ENCODE measurements at places on chromosomes 12 and 14.

DNA sequence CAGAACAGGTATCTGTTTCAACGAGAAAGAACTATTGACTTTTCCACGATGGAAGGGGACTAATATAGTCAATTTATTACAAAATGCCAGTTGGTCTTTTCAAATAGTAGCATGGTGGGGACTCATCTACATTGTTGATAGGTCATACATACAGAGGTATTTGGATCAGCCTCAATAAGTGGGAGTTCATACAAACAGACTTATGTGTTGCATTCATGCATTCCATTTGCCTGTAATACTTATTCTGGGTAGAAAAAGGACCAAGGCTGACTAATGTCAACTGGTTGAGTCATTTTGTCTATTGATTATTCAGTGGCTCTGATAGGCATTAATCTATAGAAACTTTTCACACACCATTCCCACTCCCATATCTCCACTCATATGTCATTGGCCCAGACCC is 41.5 kb upstream of the GLIPR1 start:
- no peak for DNase-seq

DNA sequence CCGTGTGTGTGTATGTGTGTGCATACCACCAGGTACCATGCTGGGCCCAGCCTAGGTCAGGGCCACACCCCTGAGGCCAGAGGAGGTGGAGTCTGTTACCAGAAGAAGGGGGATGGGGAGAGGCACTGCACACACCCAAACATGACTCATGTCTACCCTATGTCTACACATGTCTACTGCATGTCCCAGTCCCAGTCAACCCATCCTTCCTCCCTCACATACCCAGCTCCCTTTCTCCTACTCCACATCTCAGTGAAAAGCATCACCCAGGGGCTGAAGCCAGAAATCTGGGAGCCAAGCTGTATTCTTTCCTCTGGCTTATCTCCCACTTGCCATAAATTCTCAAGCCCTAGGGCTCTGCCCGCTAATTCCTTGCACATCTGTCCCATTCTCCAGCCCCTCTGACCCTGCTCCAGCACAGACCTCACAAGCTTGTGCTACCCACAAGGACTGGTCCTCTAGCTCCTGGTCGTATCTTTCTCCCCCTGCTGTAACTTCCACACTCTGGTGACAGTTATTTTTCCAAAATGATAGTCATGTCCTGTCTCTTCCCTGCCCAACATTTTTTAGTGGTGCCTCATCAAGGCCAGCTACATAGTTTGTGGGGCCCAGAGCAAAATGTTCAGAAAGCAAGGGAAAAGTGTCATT is 18.0 kb upstream of the APPL2 start:
- DNase-seq = no peak

DNA sequence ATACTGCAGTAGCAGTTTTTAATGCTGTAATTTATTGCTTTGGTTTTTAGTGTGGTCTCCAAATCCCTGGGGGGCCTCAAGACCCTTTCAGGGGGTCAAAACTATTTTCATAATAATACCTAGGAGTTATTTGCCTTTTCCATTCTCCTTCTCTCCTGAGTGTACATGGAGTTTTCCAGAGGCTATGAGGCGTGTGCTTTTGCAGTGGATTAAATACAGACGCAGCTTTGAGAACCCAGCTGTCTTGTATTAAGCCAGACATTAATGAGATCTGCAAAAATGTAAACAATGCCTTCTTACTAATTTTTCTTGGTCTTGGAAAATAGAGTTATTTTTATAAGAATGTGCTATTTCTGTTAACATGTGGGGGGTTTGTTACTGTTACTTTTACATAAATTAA is 68.6 kb downstream of the SLC25A47 start:
- DNase-seq = no peak

DNA sequence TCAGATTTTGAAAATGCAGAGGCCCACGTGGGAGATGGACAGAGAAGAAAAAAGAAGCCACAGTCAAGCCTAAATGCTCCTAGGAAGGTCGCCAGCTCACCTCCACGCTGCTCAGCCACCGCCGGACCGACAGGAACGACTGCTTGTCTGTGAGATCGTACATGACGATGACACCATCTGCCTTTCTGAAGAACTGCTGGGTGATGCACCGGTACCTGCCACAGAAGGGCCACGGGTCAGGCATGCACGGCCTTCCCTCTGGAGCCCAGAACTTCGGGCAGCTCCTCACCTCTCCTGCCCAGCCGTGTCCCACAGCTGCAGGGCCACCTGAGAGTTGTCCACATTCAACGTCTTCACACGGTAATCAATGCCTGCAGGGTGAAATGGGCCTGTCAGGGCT is 125.6 kb downstream of the CRACR2A start:
- no peak for DNase-seq

DNA sequence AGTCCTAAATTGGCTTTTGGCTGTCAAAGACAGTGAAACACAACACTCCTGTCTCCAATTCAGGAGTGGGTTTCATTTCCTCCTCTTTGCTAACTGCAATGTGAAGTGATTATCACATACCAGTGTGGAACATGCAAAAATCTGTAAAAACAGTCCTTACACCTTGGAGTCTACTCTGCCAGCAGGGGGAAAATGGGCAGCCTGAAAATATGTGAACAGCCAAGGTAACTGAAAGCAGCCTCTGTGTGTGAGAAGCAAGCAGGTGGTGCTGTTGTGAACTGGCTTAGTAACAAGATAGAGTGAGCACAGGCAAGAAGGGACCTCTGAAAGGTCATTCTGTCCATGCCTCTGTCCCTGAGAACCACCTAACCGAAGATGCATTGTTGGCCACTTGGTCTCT is 6.0 kb downstream of the PRMT8 start:
- no peak for DNase-seq

- no peak for DNase-seq
These were observed 8.6 kb upstream of the MSI1 start for GRCh38 chr12:120377611-120378010.

DNA sequence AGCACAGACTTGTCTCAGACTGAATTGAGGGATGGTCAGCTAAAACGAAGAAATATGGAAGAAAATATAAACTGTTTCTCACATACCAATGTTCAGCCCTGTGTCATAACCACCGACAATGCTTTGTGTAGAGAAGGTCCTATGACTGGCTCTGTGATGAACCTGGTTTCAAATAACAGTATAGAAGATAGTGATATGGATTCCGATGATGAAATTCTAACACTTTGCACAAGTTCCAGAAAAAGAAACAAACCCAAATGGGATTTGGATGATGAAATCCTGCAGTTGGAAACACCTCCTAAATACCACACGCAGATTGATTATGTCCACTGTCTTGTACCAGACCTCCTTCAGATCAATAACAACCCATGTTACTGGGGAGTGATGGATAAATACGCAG is 7.9 kb upstream of the MAPK1IP1L start:
- DNase-seq = no peak

DNA sequence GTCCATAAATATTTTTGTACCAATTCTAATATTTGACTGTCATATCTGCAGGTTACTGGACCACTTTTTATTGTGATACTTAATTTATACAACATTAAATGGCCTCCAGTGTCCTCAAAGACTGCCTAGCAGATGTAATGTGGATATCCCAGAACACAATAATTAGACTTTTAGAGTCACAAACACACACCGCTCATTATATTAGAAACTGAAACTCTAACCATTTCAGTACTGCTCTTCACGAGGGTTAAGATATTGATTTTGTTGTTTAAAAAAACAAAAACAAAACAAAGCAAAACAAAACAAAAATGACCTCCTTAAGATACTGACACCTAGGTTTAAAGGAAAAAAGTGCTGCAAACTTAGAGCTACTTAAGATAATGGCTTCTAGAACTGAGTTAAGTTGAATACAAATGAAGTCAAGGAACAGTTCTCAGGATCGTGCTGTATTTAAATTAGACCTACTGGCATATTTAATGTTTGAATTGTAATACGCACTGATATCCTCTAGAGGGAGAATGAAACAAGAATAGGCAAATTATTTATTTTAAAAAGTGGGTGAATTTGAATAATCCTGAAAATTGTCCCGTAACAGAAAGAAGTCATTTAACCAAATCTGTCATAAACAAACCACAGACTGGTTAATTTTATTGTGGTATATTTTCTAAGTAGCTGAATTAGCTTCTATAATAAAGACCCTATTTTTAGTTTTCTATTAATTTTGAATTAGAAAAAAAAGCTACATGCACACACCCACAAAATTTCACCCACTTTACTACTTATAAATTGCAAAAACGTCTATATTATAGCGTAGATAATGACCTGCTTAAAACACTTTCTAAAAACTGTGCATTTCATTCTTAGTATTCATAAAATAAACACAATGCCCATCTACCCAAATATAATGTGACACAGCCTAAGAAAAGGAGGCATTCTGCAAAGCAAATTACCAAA is 395.2 kb upstream of the DCN start:
- no peak for DNase-seq

GRCh38 chr12:66190519-66191370 is 1.7 kb downstream of the IRAK3 start:
- DNase-seq = no peak

DNA sequence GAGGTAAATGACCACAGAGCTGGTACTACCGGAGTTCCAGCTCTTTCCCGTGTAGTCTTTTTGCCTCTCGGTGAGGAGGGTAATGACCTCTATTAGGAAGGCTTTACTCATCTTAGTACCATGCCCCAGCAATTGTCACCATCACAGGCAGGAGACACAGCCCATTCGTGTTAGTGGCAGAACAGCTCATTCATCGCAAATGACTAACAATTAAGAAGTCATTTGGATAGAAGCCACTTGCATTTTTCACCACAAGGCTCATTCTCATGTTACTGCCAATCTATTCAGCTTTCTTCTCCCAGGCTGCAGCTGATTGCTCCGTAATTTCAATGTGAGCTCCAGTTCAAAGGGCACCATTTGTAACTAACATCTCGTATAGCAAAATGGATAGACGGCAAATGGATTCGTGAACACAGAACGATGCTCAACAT is 718.8 kb upstream of the TMEM132C start:
- DNase-seq = no peak
